Activated CD8-positive, alpha-beta memory T cell treated with anti-CD3 and anti-CD28 coated beads, Interleukin-2, amount 50 U/mL, for 48 hours (primary cell): ENCODE measurements at places on chromosomes 7 and 10.
A peak's percentile ranks its signal among the peaks of the same experiment; 100 is the strongest.

- DNase-seq, result no peak
Measured at GRCh38 chr10:132543916-132544743, 6.5 kb downstream of the INPP5A start.

DNA sequence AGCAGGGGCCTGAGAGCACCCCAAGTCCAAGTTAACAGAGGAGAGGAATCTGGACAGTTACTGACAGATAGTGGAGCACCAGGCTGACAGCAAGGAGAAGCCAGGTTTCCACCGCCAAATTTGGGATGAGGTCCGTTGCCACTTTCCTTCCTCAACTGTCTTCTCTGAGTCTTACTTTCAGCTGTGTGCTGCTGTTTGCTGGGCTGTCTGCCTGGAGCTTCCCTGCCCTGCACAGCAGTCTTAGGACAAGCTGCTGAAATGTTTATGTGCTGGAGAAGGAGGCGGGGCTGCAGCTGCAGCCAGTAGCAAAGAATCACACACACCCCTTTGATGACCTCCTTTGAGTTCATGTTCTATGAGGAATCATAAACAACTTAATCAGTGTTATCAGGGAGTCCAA lies 17.4 kb upstream of the CYP3A7 start:
- DNase-seq, result no peak

DNA sequence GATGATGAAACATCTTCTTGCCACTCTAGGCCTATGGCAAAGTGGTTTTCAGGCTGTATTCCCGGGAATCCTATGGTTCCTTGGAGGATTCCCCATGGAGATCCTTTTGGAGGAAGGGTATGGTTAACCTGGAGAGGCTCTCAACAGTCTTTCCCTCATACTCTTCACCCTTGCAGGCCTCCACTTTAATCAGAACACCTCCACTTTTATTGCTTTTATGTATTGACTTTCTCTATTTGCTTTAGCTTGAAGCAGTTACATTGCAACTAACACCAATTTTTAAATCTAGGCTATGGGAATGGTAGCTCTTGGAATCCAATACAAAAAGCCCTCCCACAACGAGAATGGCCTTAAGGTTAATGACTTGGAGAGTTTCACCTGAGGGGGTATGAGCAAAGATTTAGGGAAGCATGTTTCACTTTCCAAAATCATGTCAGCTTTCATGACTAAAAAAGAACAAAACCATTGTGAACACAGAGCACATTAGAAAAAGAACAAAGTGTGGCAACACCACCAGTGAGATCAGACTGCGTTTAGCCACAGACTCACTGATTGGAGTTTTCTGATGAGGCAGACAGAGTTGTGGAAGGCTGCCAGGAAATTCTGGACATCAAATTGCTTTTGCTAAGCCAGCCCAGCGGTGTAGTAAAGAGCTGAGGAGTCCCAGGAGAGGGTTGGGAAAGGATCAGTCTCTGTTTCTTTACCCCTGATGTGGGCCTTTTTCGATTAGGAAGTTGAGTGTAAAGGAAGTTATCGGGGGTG lies 130.4 kb upstream of the BMPER start:
- DNase-seq, result no peak

DNA sequence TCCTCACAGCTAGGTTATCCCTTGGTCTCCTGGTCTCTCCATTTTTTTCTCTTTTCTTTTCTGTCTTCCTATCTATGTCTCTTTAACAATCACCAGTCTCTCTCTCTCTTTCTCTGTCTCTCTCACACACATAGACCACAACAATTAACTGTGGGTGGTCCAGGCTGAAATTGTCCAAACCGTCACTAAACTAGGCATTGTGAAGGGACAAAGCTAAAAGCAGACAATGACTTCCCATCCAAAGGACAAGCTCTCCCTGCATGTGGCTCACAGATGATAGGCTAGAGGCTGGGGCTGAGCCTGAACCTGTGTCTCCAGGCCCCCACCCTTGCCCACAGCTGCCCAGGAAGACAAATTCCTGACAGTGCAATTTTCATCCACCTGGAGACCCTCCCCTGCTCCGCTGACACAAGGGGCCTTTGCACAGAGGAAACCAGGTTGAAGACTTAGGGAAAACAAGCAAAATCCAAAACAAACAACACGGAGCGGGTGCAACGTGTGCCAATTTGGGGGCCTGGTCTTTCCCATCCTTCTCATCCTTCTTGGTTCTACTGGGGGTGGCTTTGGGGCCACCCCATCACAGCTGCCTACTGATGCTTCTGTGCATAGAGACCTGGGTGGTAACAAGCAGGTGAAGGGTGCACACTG lies 755.4 kb downstream of the GRID1 start:
- DNase-seq, result peak; percentile 33

- no peak for DNase-seq
Measured at GRCh38 chr10:88064608-88065382, 201.4 kb downstream of the PTEN start.

DNA sequence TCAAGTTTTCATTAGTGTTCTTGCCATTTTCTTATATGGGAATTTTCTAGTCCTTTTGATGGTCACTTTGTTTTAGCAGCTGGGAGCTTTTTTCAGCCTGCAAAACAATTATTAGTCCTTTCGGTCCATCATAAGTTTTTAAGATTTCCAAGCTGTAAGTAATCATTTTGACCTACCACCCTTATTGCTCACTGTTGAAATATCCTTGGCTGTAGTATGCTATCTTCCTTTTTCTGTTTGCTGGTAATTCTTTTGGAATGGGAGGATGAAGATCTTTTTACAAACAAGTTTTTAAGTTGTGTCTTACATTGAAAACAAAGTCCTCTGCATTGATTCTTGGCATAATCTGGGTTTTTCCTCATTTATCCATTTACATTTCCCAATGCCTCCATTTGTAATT lies 24.0 kb downstream of the BZW2 start:
- no peak for DNase-seq

DNA sequence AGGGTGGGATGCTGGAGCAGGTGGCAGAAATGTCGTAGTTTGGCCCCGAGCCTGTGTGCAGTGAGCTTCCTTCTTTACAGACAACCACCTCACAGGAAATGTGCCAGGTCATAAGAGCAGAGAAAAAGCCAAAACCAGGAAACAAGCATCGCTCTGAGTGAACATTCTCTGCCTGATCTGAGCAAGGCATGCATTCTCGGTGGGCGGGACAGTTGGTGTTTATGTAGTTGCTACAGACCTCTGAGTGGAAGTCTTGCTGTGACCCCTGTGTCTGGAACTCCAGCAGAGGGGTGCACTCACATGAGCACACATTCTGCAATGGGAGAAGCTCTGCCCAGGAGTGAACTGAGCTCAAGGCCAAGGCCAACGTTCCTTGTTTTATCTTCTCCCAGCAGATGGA lies 230.1 kb downstream of the TCERG1L start:
- no peak for DNase-seq

GRCh38 chr7:18287482-18287881 lies 208.1 kb upstream of the HDAC9 start:
- DNase-seq, result no peak

DNA sequence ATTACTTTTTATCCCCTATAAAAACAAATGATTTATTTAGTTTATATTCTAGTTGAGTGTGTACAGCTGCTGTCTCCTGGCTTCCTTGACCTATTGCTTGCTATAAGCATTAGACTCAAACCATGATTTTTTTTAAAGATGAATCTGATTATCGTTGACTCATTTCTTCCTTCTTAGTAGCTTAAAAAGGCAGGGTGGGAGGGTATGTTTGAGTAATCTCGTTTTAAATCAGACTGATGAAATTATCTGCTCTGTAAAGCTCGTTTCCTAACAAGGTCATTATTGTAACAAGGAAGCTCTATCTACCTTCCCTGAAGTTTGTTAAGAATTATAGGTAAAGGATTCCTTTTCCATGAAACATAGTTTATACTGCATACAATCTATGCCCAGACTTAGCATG lies 276.3 kb upstream of the KCND2 start:
- DNase-seq, result no peak

GRCh38 chr7:44469461-44470134 lies 20.9 kb downstream of the NUDCD3 start:
- no peak for DNase-seq

DNA sequence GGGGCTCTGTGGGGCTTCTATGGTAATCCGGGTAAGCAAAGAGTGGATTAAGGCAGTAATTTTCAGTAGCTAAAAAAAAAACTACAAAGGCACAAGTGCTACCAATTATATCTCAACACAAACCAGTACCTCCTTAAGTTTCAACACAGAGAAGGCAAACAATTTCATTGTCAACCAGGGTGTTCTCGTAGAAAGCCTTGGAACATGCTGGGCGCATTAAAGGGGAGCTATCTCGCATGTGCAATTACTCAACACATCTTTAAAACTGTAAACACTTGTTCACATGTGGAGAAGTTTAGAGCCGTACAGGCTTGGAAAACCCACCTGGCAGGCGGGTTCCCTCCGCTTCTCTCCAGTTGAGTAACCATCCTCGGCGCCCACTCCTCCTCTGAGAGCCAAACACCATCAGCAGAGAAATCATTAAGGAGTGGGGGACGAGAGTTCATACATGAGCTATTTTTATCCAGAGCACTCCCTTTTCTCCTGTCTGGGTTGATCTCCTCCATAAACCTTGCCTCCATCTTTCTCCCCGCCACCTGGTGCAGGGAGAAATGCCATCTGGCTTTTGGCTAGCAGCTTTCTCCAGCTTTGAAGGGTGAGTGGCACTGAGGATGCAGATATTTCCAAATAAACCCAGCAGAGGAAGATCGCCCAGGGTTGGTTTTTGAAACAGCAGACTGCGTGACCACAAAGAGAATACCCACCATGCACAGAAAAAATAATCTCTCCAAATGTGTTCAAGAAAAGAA lies 287.1 kb downstream of the WDR11 start:
- DNase-seq, result no peak

- no peak for DNase-seq
Measured at GRCh38 chr10:91420868-91421267, 10.7 kb downstream of the HECTD2 start.

GRCh38 chr10:36721871-36722270 lies 403.5 kb upstream of the ANKRD30A start:
- no peak for DNase-seq

DNA sequence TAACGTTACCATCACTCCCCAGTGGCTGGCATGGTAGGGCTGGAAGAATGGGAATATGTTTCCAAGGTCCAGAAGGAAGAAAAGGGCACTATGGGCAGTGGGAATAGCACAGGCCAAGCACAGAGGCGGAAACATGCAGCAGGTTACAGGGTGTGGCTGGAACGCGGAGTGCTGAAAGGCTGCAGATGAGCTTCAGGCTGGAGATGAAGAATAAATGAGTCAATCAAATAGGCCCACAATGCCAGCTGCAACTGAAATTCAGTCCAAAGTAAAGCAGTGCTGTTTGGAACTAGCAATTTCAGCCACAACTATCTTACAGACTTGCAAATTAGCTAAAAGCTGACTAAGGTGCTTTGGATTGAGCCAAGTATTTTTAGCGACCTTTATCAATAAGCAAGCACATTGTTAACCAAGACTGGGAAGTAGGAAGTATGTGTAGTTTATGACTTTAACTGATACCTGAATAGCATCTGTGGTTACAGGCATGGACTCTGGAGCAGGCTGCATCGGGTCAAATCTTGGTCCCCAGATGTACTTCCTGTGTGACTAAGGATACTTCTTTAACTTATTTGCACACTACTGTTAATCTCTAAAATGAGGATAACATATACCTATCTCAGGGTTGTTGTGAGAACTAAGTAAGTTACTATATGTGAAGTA lies 77.5 kb upstream of the CTTNBP2 start:
- DNase-seq, result no peak

DNA sequence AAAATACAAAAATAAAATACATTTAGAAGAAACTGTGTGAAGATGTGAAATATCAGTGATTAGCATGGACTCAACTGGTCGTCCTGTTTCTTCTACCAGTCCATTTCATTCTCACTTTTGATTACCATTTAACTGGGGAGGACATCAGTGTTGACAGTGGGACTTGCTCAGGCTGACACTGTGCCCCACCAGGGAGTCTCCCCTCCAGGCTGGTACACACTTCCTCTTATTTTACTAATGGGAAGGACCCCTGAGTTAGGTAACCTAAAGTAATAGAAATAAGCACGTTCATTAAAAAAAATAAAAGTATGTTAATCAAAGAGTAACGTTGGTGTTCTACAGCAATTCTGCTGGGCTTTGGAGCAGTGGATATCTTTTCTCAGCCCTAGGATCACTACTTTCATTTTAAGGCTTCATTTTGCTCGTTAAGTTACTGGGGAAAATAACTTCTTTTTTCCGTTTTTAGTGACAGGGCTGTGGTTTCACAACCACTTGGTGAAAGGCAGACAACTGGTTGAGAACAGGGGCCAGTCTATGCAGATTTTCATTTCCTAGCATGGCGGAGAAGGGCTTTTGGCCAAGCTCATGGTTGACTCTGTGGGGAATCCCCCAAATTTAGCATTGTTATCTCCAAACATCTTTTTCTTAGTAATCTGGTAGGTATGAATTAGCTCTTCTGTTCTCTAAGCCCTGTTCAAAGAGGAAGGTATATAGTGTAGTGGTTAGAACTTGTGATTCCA lies 2.1 kb downstream of the SNX10 start:
- DNase-seq, result peak; percentile 65

DNA sequence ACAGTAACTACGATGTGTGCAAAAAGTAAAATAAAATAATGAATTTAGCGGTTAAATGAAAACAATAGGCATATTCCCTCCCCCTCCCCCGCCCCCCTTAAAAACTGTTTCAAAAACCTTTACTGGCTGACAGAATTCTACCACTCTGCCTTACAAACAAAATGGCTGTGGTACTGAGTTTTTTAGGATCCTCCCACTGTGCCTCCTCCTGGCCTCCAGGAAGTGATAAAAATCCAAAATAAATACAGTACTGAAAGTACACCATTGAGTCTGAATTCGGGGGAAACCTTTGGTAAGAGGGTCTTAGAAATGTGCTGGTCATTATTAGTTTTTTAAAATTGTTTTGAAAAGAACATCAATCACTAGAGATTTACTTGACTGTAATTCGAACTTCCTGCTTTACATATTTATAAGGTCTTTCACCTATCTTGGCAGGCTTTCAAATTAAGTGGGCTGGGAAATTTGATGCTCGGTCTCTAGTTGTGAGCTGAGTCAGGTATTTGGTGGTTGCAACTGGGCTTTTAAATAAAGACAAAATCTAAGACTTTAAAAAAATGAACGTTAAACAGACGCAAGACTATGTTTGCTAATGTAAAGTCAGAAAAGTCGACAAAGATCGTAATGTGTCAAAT lies 32.5 kb upstream of the EPC1 start:
- no peak for DNase-seq

DNA sequence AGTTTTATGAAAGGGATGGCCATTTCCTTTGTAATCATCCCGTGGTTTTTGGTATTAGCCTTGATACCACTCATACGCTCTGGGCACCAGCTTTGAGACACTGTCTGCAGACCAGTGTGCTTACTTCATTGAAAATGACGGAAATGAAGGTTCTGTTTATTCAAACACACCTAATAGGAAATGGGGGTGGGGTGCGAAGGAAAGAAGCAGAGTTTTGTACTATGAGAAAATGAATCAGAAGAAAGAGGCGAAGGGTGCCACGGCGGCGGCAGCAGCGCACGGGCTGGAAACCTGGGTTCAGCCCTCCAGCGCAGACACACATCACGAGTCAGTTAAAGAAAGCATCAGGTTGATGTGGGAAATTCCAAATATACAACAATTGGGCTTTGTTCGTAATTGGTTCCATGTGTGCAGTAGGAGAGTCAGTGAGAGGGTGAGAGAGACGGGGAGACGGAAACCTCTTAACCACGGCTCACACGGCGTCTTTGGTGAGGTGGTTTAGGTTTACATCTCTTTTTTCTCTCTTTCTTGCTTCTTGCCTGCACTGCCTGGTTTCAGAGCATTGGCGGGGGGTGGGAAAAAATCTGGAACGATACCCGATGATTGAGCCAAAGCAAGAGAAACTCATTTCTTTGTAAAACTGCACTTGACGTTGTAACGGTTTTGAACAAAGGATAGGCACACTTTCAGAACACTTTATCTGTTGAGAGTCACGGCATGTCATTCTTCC lies 321.2 kb downstream of the FRMD4A start:
- peak; percentile 73 for DNase-seq

- no peak for DNase-seq
Measured at GRCh38 chr10:31620226-31621151, 301.5 kb downstream of the ZEB1 start.
